Smooth muscle cell of bladder (primary cell): ENCODE measurements at places on chromosomes 11 and 22. TPM values are rescaled to one million over a fixed set of nuclear protein-coding genes. Genes with fewer than 3 reads are reported as not detected.

The ADM2 gene
- 1.4 and 2.4 TPM in 2 replicates for total RNA-seq

The SPA17 gene
- 10.3 and 12.4 TPM in 2 replicates for total RNA-seq

The SDHAF2 gene
- total RNA-seq = 41.0 and 47.0 TPM in 2 replicates

The OR6A2 gene
- total RNA-seq = 0.14 and 0.37 TPM in 2 replicates

The HPX gene
- 0.43 and 0.46 TPM in 2 replicates for total RNA-seq

The CYP2D6 gene
- total RNA-seq = 0.14 and 1.6 TPM in 2 replicates

The THY1 gene
- 154 and 200 TPM in 2 replicates for total RNA-seq

The OLFML1 gene
- 3.1 and 3.8 TPM in 2 replicates for total RNA-seq

The APOA4 gene
- total RNA-seq = not detected in 2 replicates

The GRM5 gene
- under 0.01 TPM in 1 of 2 replicates, not detected in the other for total RNA-seq

The P2RY2 gene
- not detected in 2 replicates for total RNA-seq

The TP53AIP1 gene
- not detected in 2 replicates for total RNA-seq

The OR8B3 gene
- total RNA-seq = not detected in 2 replicates

The SORL1 gene
- total RNA-seq = 8.5 and 10.2 TPM in 2 replicates

The BTBD18 gene
- total RNA-seq = not detected in 2 replicates

The MFRP gene
- total RNA-seq = not detected in 2 replicates

The RGL4 gene
- total RNA-seq = not detected in 2 replicates

The SCN4B gene
- under 0.01 and 0.14 TPM in 2 replicates for total RNA-seq

The SLC22A9 gene
- not detected in 2 replicates for total RNA-seq

The SLC5A4 gene
- total RNA-seq = not detected in 2 replicates

The DEFB131B gene
- total RNA-seq = not detected in 2 replicates

The LGALS12 gene
- 0.09 TPM in 1 of 2 replicates, not detected in the other for total RNA-seq

The NNMT gene
- total RNA-seq = 1,567 and 1,637 TPM in 2 replicates

The CRYBB3 gene
- total RNA-seq = not detected in 2 replicates

The OR2AT4 gene
- total RNA-seq = not detected in 2 replicates

The ROBO4 gene
- 0.14 and 0.46 TPM in 2 replicates for total RNA-seq

The GLYATL2 gene
- 0.65 and 0.71 TPM in 2 replicates for total RNA-seq

The CASP12 gene
- total RNA-seq = 0.09 TPM in 1 of 2 replicates, not detected in the other

The GGTLC3 gene
- not detected in 2 replicates for total RNA-seq

The OR8D1 gene
- total RNA-seq = not detected in 2 replicates

The MMP8 gene
- total RNA-seq = under 0.01 TPM in 1 of 2 replicates, not detected in the other

The SSTR3 gene
- total RNA-seq = under 0.01 and 0.09 TPM in 2 replicates

The OR10V1 gene
- total RNA-seq = not detected in 2 replicates

The OR5W2 gene
- not detected in 2 replicates for total RNA-seq

The SIK3 gene
- 9.0 and 13.2 TPM in 2 replicates for total RNA-seq

The SELENOO gene
- 19.9 and 21.4 TPM in 2 replicates for total RNA-seq

The GDPD4 gene
- not detected in 2 replicates for total RNA-seq

The IGSF9B gene
- total RNA-seq = 0.37 TPM in 1 of 2 replicates, not detected in the other

The PTS gene
- 66.3 and 67.7 TPM in 2 replicates for total RNA-seq

The PGA5 gene
- total RNA-seq = not detected in 2 replicates

The OR51B2 gene
- 0.18 TPM in 1 of 2 replicates, not detected in the other for total RNA-seq
